ENCODE measurements at places on chromosomes 16 and 17. TPM values are rescaled to one million over a fixed set of nuclear protein-coding genes. Genes with fewer than 3 reads are reported as not detected.

Gene ADORA2B
- total RNA-seq = 1.9 TPM

Gene SNX11
- total RNA-seq = 34.9 TPM

Gene QPRT
- 5.8 TPM for total RNA-seq

Gene SOX9
- total RNA-seq = not detected

Gene SEPTIN12
- total RNA-seq = not detected

Gene NLGN2
- 2.9 TPM for total RNA-seq

Gene KRT26
- total RNA-seq = not detected

Gene KRT38
- not detected for total RNA-seq

Gene SCNN1B
- not detected for total RNA-seq

Gene PITPNM3
- total RNA-seq = 0.66 TPM

Gene PYCARD
- total RNA-seq = 17.1 TPM

Gene HSD17B2
- total RNA-seq = not detected

Gene ASB16
- total RNA-seq = 0.09 TPM

Gene CPNE7
- 56.0 TPM for total RNA-seq

Gene DOC2A
- 2.7 TPM for total RNA-seq

Gene TNS4
- 13.1 TPM for total RNA-seq

Gene TMC7
- total RNA-seq = not detected

Gene NCBP3
- 52.1 TPM for total RNA-seq
